ENCODE measurements at places on chromosomes 16 and 17.

DNA sequence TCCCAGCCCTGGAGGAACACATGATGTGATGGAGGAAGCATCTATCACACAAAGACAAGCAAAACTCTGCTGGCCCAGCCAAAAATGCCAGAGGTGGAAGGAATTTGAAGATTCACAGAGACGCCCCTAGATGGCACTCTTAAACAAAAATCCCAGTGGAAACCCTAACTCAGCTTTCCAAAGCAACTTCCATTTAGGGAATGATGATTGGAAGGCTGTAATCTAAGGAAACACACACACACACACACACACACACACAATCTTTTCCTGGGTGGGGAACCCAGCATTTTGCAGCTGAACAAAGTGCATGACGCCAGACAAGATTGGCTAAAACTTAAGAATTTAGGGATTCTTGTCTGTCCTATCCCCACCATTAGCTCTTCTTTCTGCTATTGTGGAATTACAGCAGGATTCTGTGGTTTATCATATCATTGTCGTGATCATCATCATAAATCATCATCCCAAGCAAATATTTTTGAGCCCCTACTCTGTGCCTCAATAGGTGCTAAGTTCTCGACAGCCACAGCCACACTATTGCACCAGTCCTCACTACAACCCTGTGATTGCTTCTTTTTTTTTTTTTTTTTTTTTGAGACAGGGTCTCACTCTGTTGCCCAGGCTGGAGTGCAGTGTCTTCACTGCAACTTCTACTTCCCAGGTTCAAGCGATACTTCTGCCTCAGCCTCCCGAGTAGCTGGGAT lies 1.6 kb upstream of the LDAF1 start:
- no peak for DNase-seq

DNA sequence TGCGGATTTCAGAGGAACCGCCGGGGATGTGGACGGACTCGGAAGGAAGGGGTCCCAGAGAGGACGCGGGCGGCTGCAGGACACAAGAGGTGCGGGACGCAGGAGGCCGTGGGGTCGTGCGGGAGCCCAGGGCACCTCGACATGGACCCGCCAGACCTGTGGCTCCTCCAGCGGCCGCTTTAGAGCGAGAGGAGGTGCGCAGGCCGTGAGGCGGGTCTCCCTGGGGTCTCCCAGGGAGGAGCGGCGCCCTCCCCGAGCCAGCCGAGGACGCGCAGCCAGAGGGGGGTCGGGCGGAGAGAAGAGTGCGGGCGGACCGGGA lies 6.8 kb upstream of the FLYWCH1 start:
- DNase-seq: no peak

DNA sequence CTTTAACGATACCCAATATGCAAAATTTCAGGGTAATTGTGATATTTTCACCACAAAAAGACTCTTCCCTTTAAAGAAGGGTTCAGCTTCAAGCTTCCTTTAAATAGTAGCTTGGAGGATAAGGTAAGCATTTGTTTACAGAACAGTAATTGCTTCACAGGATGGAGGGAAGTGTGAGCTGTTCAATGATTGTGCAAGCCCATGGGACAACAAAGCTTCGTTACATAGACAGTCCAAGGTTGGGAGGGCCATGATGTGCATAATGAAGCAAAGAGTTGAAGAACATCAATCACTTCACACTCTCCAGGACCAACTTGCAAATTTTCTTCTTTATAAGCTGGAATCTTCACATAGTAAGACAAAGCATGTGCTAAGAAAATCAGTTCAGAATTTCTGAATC lies 145.0 kb upstream of the ASIC2 start:
- no peak for DNase-seq

DNA sequence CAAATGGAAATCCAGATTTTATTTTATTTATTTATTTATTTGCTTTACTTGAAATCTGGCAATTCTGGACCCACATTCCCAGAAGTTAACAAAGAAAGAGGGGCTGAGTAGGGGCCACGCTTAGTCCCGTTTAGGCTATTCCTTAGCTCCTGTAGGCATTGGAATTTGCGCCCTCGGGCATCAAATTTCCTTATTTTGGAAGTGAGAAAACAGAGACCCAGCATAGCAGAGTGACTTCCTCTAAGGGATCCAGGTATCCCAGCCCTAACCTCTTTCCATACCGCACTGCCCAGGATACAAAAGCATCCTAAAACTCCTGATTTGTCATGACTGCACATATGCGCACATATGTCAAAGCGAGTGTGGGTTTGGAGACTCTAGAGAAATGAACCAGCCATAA lies 19.0 kb upstream of the SMG1 start:
- no peak for DNase-seq

DNA sequence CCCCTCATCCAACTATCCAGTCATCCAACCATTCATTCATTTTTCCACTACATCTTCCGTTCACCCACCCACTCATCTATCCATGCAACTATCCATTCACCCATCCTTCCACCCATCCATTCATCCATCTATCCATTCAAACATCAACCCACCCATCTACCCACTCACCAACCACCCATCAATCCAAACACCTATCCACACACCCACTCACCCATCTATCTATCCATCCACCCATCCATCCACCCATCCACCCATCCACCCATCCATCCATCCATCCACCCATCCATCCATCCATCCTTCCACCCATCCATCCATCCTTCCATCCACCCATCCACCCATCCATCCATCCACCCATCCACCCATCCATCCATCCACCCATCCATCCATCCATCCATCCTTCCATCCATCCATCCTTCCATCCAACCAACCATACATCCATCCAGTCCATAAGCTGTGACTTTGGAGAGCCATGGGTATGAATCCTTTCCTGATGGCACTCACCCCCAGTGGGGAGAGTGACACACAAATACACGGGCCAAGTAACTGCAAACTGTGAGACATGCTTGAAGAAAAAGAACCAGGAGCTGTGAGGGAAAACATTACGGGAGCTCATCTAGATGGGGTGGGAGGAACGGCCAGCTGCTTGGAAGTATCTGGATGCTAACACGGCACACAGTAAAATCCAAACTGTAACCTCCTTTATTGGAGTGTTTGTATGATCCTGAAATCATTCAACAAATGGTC lies 100.0 kb upstream of the TNRC6C start:
- DNase-seq: no peak

- no peak for DNase-seq
These were observed 697 bp upstream of the SHISA9 start for GRCh38 chr16:12900599-12901203.

DNA sequence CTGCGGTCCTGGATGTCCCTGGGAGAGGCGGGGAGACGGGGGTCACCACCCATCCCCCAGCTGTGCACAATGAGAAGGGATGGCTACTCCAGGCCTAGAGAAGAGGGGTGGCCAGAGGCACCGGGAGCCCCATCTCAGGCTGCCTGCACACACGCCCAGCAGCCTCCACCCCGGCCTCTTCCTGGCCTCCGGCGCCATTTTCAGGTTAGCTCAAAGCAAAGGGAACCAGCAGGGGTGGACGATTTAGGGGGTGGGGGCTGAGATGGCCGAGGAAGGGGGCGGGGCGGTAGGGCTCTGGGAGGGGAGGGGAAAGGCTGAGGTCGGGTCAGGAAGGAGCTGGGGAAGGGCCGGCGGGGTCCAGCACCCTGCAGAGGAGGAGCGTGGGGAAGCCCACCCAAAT lies 42.8 kb downstream of the SRCIN1 start:
- DNase-seq: no peak

DNA sequence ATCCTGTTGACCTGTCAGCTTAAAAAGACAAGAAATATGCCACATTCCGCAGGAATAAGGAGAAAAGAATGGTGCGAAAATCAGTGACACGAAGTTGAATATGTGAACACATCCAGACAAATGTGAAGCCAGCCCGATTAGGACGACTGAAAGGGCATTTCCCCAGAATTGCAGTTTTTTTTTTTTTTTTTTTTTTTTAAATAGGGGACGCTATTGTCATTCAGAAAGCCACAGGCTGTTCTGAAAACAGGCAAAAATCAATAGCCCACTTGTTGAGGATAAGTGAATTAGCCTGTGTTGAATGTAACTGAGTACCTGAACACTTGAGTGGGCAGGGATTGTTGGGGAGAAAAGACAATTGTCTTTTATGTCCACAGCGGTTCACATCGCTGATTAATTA lies 507.1 kb downstream of the WWOX start:
- no peak for DNase-seq

GRCh38 chr16:57753448-57754353 lies 18.1 kb downstream of the KATNB1 start:
- no peak for DNase-seq

GRCh38 chr17:35734396-35734795 lies 3.0 kb downstream of the RASL10B start:
- DNase-seq: no peak

DNA sequence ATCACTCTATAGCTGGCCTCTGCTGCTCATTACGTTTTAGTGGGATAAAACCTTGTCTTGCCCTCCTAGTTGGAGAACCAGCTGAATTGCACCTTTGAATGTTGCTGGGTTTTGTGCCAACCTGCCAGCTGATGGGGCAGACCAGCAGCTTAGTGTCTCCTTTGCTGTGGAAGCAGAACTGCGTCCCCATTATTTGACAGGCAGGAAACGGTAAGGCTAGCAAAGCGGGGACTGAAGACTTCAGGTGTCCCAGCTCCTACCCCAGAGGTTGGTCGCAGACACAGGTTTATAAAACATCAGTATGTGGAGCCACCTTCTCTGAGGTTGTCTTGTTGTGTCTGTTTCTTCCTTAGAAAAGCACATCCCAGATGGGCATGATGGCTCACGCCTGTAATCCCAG lies 158.1 kb downstream of the PRKCA start:
- no peak for DNase-seq

DNA sequence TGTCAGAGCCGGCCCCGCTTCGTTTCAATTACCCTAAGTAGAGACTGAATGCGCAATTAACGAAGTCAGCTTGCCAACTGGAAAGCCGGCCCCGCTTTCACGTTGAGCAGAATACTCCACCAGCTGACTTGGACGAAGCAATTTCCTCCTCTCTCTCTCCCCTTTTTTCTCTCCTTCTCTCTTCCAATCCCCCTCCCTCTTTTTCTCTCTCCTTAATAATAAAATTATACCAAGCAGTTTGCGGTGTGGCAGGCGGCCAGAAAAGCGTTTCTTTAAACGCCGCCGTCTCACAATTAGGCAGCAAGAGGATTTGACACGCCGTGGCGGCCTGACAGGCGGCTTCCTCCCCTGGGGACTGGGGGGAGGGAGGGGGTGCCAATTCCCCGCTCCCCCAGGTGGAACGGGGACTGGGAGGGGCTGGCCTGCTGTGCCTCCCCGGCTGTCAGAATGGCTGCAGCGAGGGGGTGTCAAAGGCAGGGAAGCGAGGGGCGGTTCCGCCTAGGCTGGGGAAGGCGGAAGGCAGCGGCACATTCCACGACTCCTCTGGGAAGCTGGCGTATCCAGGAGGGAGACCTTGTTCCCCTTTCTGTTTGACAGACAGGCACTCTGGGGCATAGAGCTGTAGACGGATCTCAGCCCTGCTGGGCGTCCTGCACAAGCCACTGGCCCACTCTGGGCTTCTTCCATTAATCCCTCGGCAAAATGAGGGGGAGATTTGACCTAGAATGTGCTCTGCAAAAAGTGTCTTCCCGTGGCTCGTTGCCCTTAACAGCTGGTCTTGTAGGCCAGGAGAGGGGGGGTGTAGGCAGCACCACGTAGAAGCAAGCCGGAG lies 52.7 kb downstream of the SREBF1 start:
- DNase-seq: no peak

GRCh38 chr17:77424585-77425344 lies 284.0 kb downstream of the SEC14L1 start:
- DNase-seq: no peak

GRCh38 chr17:32824334-32824733 lies 52.6 kb downstream of the MYO1D start:
- no peak for DNase-seq

- DNase-seq: no peak
These were observed 7.1 kb downstream of the CORO7 start for GRCh38 chr16:4409081-4409932.

DNA sequence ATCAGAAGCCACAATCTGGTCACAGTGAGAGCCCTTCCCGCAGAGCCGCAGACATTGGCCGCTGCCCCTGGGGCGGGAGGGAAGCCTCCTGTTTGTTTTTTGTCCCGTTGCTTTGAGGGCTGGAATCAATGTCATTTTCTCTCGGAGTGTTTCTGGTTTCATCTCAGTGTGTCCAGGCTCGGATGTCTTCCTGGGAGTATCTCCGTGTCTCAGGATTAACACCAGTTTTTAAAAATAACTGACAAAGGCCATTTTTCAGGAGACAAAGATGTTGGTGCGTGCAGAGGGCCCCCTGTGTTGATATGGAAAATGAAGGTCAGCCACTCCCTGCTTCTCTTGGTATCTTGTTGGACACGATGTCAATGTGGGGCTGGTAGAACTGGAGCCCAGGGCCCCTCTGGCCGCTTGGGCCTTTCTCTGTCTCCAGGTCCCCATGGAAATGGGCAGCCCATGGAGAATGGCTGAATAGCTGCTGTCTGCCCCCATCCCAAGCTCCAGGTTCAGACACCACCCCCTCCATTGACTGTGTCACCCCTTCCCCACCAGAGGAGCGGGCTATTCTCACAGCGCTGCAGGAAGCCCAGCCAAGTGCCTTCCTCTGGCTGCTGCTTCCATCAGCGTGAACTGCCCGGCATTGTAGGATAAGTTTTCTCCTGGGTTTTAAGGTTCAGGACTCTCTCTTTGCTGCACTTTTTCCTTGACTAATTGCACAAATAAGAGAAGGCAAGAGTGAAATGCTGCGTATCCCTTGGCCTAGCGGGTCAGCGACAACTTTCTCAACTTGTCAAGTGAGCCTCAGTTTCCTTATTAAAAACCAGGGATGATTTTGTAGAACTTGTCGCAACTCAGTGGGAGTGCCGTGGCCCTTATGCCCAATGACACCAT lies 72.2 kb upstream of the METTL9 start:
- DNase-seq: no peak

- no peak for DNase-seq
These were observed 124.8 kb upstream of the ERCC4 start for GRCh38 chr16:13795131-13795530.

- no peak for DNase-seq
These were observed 11.2 kb downstream of the PIK3R5 start for GRCh38 chr17:8954339-8954738.

DNA sequence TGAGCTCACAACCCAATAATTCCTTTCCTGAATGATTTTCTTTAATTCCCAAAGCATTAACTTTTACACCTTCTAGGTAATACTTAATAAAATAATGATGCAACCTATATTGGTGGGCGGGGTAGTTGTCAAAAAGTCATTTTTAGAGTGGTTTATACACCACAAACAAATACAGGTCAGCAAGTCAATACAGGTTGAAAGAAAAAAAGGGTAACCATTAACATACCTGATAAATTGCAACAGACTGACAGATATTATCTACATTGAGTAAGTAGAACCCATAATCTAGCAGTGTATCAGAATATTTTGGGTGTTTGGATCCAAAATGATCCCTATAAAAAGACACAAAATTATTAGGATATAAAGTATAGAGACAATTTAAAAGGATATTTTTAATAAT lies 39.3 kb downstream of the CHCT1 start:
- no peak for DNase-seq
